ENCODE measurements at places on chromosomes 11 and 22.

- no peak for DNase-seq
Measured at GRCh38 chr11:103436131-103436770, 327.0 kb downstream of the DYNC2H1 start.

GRCh38 chr22:46171940-46172339, 21.6 kb downstream of the PPARA start:
- peak; percentile 56 for DNase-seq

GRCh38 chr11:117159892-117160291, 15.8 kb downstream of the PAFAH1B2 start:
- DNase-seq = no peak

- DNase-seq = peak; percentile 56
Measured at GRCh38 chr11:38582151-38582550, 1984.1 kb upstream of the RAG2 start.

GRCh38 chr11:125978778-125979407, 33.0 kb downstream of the VSIG10L2 start:
- no peak for DNase-seq

GRCh38 chr11:59152312-59152951, 9.8 kb downstream of the FAM111A start:
- no peak for DNase-seq

DNA sequence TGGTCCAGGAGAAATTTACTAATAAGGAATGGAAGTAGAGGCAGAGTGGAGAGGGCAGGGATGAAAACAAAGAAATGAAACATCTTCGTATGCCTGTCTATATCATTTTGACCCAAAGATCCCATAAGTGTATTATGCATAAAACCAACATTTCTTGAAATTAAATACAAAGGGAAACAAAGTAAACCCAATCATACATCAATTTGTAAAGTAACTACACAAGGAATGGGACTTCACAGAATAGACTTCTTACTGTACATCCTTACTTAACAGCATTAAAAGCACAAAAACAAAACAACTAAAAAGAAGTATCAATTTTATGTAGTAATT, 253.6 kb upstream of the CCDC179 start:
- no peak for DNase-seq

- no peak for DNase-seq
Measured at GRCh38 chr11:20026629-20027555, 133.4 kb downstream of the DBX1 start.

DNA sequence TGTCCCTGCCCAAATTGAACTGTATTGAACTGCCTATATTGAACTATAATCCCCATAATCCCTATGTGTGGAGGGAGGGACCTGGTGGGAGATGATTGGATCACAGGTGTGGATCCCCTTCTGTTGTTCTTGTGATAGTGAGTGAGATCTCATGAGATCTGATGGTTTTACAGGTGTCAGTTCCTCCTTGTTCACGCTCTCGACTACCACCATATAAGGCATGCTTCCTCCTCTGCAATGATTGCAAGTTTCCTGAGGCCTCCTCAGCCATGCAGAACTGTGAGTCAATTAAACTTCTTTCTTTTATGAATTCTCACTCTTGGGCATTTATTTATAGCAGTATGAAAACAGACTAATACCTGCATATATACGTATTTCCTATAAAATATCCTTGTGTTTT, 206.5 kb upstream of the PDGFD start:
- DNase-seq = no peak

DNA sequence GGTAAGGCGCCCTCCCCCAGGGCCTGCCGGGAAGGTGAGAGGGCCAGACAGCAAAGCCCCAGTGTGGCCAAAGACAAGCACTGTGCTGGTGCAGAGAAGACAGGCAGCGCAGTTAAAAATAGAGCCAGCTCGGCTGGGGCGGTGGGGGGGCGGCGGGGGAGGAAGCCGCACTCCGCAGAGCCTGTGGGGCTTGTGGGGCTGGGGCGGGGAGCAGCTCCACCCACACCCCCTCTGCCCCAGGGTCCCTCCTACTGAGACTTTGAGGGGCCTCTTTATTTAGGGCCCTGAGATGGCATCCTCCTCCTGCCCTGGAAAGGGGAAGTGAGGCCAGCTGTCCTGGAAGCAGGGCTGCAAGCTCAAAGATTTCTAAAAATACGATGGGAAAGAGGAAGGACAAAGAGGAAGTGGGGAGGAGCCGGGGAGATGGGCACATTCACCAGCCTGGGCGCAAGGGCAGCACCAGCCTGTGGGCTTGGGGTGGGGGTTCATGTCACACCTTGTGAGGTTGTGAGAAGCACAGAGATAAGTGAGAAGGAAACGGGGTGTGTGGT, 2.6 kb downstream of the CYTH4 start:
- DNase-seq = no peak

DNA sequence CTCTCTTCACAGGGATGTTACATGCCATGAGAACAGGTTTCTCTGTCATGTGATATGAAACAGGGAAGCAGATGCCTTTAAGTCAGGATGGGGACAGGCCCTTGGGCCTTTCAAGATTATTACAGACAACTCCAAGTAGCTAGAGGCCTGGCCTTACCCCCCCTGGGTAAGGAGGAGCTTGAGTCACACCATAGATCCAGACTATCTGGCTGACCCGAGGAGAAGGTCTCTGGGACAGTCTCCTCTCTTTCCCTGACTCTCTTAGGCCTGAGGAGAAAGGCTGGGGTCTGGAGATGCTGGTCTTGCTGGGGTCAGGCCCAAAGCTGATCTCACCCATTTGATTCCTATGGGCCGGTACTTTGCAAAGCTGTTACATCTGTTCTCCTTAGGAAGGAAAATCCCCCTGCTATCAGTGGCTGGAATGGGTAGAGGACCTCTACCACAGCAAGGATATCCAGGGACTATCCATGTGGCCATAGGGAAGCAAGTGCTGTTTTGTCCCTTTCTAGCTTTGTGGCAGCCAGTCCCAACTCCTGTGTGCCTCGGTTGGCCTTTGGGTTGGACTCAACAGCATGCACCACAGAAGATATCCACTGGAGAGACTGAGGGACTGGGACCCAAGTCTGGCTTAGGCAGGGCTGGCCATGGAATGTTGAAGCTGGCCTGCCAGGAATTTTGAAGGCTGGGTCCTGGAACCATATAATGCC, 25.2 kb downstream of the RELT start:
- no peak for DNase-seq

GRCh38 chr11:45266676-45267020, 19.5 kb downstream of the SYT13 start:
- no peak for DNase-seq

DNA sequence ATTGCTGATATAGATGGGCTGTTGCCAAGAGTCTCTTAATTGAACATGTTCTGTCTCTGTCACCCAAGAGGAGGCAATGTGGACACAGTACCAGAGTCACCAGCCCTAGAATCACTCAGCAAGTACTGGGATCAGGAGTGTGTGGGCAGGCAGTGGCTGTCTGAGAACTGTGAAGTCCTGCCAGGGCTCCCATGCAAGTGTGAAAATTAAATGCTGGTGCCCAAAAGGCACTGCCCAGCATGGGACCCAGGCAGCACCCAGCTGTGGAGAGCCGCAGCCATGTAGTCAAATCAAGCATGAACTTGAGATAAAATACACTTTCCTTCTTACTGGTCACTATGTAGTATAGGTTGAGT, 19.9 kb downstream of the HIRA start:
- DNase-seq = no peak

DNA sequence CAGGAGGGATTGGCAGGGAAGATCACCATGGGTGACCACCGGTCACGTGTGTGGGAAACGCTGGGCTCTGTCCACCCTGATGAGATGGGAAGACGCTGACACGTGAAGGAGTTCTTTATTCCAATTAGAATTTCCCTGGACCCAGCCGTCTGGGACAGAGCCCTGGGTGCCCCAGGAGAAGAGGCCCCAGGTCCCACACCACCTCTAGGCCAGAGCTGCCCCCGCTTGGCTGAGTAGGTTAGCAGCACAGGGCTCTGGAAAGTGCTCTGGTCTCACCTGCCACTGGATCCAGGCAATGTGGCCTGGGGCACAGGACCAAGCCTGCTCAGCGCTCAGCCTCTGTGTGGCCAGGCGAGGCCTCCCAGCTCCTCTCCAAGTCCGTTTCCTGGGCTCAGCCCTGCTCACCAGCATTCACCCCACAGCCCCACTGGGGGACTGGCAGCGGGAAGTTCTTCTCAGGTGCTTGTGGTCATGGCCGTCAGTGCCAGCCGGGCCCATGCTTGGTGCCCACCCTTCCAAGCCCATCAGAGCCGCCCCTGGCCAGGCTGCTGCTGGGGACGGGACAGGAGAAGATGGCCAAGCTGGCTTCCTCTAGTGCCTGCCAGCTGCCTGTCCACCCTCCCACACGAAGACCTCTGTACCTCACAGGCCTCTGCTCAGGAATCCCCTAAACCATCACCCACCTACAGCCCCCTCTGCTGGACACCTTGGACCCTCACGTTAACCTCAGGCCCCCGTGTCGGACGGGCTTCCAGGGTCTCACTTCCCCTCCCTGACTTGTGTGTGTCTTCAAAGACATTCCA, 62.5 kb upstream of the FGF3 start:
- DNase-seq = no peak

DNA sequence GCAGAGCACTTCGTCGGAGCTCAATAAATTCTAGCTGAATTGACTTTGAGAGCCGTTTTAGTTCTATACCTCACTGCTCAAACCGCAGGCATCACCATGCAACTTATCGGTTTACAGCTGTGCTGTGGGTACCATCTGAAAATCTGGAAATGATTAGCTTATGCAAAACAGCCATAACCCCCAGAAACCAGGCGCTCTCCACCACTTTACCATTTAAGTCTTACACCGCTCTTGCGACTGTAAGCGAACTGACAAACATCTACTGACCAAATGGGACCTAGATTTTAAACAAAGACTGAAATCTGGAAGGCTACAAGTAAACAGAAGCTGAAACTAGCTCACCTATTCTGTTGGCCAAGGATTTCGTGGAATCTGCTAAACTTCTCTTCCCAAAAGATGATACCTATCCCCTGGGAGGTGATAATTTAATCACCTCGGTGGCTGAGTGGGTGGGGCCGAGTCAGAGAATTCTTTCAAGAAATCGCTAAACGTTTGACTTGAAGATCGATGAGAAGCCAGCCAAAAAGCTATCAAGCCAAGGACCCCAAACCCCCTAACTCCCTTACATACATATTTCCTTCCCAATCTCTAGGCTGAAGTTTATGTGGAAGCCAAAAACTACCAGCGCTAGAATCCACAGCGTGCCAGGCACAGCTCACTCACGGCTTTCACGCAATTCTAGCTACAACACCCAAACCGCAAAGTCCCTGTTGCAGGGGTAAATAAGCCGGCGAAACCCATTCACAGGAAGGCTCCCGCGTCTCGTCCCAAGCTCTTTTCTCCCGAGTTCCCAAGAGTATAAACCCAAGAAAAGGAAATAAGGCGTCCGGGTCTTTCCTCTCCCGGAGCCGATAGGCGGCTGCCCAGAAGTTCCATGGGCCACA, 644 bp downstream of the SPTY2D1 start:
- peak; percentile 26 for DNase-seq

DNA sequence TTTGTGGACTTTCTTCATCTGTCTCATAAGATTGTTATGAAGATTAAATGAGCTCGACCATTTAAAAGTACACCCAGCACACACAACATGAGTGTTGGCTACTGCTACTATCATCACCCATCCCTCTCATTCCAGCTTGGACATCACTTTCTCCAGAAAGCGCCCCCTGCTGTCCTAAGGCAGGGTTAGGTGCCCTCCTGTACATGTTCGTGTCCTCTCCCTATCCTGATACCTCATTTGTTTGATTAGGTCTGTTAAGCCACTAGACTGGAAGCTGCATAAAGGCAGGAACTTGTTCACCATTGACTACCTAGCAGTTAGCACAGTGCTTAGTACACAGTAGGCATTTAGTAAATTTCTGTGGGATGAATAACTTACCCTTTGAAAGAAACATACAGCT, 85.5 kb downstream of the ENTHD1 start:
- DNase-seq = peak; percentile 31

DNA sequence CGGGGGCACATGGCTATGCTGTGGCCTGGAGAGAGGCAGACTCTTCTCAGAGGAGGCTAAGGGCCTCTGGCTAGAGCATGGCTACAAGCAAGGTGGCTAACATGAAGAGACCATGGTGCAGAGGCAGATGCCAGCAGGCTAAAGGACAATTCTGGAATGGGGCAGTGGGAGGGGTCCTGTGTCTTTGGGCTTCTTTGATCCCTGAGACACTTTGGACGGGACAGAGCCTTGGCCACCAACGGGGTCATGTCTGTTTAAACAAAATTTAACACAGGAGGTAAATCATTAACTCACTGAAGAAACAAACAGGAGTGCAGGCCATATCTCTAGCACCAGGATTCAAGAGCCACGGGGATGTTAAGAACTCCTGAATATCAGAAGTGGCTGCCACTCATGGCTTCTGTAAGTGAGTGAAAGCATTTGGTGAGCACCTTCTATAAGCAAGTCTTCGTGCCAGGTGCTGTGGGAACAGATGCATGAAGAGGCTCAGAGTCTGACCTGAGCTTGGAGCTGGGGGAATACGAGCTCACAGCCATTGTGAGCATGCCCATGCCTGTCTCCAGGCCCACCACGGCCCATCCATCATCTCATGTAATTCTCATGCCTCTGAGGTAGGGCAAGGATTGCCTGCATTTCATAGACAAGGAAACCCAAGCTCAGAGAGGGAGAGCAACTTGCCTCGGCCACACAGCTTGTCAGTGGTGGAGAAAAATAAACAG, 18.3 kb upstream of the ZNRF3 start:
- DNase-seq = no peak

- no peak for DNase-seq
Measured at GRCh38 chr22:48145738-48146137, 1383.3 kb downstream of the TBC1D22A start.

GRCh38 chr22:33354928-33355327, 296.7 kb upstream of the SYN3 start:
- no peak for DNase-seq

DNA sequence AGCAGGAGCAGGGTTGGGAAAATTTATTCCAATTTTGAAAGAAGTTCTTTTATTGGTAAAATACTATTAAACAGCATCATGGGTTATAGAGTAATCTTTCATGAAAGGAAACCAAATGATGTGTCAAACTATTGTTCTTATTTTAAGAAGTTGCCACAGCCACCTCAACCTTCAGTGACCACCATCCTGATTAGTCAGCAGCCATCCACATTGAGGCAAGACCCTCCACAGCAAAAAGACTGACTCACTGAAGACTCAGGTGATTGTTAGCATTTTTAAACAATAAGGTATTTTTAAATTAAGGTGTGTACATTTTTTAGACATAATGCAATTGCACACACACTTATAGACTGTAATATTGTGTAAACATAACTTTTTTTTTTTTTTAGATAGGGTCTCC, 3.7 kb upstream of the HEPHL1 start:
- no peak for DNase-seq

DNA sequence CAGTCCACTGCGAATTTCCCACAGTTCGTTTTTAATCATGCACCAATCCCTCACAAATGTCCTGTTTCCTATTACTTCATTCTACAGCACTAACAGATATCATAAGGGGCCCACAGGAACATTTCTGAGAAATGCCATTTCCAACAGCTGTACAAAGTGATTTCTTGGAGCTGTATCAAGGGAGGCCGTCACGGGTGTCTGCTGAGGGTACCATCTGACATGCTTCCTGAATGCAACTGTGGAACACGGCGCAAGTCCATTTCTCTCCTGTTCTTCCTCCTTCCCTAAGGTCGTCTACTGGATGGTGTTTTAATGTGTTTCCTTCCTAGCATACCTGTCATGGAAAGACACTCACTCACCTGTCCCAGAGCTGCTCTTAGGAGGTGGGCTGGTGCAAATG, 320.7 kb downstream of the LARGE1 start:
- DNase-seq = no peak

GRCh38 chr11:100876815-100877520, 189.9 kb downstream of the ARHGAP42 start:
- peak; percentile 99 for DNase-seq
